ENCODE measurements at places on chromosomes 3 and 15. TPM values are rescaled to one million over a fixed set of nuclear protein-coding genes. Genes with fewer than 3 reads are reported as not detected.

DNA sequence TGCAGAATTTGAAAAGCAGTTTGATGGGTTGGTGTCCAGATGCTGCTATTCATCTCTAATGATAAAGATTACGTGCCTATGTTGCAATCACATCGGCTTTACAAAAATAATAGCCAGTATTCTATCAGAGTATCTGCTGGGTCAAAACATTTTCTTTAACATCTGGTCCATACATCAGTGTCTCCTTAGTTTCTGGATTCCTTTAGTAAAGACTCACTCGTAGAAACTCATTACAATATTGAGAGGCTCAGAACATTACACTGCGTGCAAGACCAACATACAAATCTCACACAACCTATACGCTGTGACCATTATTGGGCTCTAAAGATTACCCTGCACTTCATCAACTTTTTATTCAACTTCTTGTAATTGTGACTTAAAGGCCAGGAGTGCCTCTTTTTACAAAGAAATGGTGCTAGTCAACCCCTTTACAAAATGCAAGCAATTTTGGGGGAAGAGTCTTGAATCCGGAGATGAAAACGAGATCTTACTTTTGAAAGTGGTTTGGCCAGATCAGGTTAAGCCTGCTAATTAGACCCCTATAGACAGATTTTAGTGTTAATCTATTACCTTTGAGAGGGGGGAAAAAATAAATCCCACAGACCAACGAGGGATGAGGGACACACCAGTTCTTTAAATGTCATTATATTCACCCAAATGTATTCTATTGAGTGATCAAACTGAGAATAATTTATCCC lies 2.9 kb downstream of the TRA2B start:
- no peak for DNase-seq

DNA sequence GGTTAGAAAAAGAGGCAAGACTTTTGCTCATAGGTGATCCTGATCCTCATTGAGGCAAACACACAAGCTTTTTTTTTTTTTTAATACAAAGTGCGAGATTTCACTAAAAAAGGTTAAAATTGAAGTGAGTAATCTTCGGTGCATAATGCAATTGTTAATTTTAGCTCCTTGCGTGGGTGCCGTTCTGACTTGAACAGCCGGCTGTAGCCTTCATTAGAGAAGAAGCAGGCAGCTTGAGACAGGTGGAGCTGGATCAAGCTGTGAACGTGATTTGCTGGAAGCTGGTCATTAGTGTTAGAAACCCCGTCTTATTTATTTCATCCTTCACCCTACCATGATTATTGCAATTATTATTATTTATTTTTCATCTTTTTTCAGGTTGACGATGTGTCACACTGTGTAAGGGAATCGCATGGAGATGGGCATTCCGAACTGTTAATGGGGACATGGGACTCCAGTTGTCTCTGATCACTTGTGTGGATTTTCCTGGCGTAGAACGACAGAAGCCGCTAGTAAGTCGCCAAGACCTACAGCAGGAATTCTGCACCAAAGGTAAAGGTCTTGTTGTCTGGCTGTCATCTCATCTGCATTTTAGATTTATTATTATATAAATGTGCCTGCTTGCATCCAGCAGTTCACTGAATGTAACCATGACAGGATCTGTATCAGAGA lies 40.2 kb downstream of the ARPP21 start:
- DNase-seq: no peak

DNA sequence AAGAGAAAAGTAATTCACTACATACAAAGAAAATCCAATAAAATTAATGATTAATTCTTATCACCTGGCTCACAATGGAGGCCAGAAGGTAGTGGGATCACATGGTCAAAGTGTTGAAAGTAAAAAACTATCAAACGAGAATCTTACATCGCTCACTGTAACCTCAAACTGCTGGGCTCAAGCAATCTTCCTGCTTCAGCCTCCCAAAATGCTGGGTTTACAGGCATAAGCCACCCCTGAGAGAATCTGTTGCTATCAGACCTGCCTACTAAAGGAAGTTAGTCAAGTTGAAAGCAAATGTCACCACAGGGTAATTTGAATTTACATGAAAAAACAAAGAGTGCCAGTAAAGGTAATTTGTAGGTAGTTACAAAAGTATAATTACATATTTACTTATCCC lies 103.3 kb downstream of the PCCB start:
- DNase-seq: no peak

Gene RASGRP1
- 13.5 TPM for polyA plus RNA-seq

Gene STRA6
- 25.6 TPM for polyA plus RNA-seq

- DNase-seq: no peak
These were observed 982 bp upstream of the GABPB1 start for GRCh38 chr15:50355980-50356379.

GRCh38 chr3:171846597-171846996 lies 3.4 kb downstream of the TMEM212 start:
- no peak for DNase-seq

Gene FBXO45
- polyA plus RNA-seq: 19.5 TPM

DNA sequence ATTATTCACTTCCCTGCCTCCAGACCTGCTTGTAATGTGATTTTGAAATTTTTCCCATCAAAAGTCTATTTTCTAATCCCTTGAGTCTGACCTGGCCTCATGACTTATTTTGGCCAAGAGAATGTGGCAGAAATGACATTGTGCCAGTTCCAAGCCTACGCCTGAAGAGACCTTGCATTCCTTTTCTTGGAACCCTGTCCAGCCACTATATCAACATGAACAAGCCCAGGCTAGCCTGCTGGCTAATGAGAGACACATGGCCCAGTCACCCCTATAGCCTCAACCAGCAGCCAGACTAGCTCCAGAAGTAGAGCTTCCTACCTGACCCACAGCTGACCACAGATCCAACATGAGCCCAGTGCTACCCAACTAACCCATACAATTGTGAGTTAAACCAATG lies 121.1 kb upstream of the ACP3 start:
- DNase-seq: no peak

Gene NR1I2
- 0.73 TPM for polyA plus RNA-seq

GRCh38 chr15:82832601-82833361 lies 23.4 kb downstream of the WHAMM start:
- no peak for DNase-seq

- DNase-seq: no peak
These were observed 263.9 kb upstream of the C2CD4B start for GRCh38 chr15:62428851-62429598.

Gene DUOXA2
- polyA plus RNA-seq: not detected

- no peak for DNase-seq
These were observed 254.8 kb upstream of the TPRG1 start for GRCh38 chr3:188916934-188917401.

Gene TMEM212
- not detected for polyA plus RNA-seq

Gene PFKFB4
- polyA plus RNA-seq: 4.9 TPM

DNA sequence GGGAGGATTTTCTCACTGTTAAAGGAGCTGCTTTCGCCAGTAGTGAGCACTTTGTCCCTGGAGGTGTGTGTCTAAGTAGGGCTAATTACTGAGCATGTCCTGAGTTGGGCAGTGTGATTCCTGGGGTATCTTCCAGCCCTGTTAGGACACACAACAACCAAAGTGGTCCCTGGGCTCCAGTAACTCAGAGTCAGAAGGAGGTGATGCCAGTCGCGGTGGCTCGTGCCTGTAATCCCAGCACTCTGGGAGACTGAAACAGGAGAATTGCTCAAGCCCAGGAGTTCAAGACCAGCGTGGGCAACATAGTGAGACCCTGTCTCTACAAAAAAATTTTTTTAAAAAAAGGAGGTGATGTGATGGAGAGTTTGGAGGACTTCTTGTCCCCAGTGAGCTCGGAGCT lies 37.5 kb downstream of the PML start:
- no peak for DNase-seq

- no peak for DNase-seq
These were observed 3.2 kb downstream of the MAP2K1 start for GRCh38 chr15:66389859-66390381.

DNA sequence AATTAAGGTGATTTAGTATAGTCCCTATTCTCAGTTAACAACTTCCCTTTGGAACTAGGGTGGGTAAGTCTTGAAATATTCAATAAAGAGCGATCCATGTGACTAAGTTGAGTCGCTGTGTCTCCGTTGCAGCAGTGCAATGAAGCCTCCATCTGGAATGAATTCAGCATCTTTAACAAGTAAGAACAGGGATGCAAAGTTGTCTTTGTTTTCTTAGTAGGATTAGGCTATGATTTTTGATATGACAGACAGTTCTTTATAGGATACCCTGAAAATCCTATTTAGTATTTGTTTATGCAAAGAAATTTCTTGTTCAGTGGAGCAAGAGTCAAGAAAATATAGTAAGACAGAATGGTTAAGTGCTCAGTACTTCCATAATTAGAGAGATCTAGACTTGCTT lies 52.7 kb downstream of the RBMS3 start:
- no peak for DNase-seq

Gene CRABP1
- 62.4 TPM for polyA plus RNA-seq

DNA sequence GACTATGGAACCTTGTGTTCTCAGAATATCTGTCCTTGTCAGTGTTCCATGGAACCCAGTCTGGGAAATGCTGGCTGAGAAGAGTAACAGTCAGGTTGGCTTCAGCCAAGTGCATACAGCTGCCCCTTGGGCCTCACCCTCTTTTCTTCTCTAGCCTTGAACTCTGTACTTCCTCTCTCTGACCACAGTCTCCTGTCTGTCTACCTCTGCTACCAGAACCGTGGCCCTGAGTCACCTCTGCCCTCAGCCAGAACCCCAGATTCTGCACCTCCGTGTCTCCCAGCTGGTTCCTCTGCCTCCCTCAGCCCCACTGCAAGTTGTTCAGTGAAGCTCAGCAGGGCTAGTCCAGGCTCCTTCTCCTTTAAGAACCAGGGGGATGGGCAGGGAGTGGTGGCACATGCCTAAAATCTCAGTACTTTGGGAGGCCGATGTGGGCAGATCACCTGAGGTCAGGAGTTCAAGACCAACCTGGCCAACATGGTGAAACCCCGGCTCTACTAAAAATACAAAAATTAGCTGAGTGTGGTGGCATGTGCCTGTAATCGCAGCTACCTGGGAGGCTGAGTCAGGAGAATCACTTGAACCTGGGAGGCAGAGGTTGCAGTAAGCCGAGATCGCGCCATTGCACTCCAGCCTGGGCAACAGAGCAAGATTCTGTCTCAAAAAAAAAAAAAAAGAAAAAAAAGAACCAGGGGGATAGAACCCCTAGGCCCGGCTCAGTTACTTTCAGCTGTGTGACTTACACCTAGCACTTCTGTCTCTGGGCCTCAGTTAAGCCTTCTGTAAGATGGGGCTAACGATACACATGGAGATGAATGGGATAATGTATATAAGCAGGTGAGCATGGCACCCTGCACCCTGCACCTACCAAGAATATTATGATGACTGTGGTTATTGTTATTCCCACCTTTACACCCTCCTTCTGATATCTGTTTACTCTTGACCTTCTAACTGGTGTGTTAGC lies 24.3 kb upstream of the TATDN2 start:
- DNase-seq: no peak

DNA sequence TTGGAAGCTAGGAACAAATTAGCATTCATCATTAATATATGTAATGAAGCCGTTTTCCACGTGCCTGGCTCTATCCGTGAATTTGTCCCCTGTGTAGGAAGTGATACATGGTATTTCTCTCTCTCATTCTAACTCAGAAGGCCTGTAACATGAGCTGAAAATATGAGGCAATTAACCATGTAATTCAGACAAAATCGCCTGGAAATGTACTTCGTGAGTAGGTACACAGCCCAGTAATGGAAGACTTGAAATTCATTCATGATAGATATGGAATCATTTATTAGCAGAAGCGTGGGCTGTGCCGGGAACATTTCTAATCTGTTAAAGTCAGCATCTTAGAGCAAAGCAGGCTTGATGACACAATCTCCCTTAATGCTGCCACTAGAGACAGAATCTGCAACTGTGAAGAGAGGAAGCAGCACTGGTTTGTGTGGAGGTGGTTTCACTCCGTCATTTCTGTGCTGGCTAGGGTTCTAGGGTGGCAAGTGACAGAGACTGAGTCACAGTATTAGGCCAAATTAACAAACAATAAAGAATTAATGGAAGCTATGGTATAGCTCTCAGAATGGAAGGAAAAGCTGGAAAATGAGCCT lies 225.0 kb upstream of the PROK2 start:
- no peak for DNase-seq

- DNase-seq: no peak
These were observed 54.5 kb downstream of the PSMD6 start for GRCh38 chr3:63968612-63969350.

GRCh38 chr15:72838311-72838731 lies 54.8 kb upstream of the ADPGK start:
- no peak for DNase-seq

- no peak for DNase-seq
These were observed 33.8 kb downstream of the ALDH1L1 start for GRCh38 chr3:126146525-126147146.

Gene NOX5
- 0.48 TPM for polyA plus RNA-seq

GRCh38 chr15:93210995-93211394 lies 122.0 kb upstream of the RGMA start:
- no peak for DNase-seq

- DNase-seq: no peak
These were observed 95.8 kb upstream of the SLC25A36 start for GRCh38 chr3:140845882-140846281.

Gene CCDC9B
- polyA plus RNA-seq: 5.5 TPM

DNA sequence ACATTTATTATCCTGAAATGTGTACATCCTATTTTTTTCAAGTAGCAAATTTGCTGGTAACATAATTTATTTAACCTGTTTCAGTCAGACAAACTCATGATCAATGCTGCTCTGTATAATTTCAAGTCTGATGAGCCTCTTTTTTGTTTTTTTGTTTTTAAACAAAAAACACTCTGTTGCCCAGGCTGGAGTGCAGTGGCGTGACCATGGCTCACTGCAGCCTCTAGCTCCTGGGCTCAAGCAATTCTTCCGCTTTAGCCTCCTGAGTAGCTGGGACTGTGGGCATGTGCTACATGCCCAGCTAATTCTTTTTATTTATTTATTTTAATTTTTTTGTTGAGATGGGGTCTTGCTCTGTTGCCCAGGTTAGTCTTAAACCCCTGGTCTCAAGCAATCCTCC lies 40.1 kb upstream of the CAPN3 start:
- DNase-seq: no peak

DNA sequence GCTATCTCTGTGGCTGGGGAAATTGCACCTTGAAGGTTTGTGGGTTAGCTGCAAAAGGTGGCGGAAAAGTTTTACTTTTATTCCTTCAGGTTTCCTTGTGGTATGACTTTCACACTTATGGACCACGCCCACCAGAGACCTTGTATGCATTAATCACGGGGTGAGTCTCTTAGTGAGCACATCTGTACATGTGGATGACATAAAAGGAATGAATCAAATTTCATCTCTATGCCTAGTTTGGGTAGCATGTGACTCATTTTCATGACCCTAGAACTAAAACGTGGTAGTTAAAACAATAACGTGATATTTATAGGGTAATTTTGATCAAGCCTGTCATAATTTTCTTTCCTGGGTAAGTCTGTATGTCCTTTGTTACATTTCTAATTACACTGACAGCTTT lies 141.7 kb downstream of the PDCD6IP start:
- no peak for DNase-seq

DNA sequence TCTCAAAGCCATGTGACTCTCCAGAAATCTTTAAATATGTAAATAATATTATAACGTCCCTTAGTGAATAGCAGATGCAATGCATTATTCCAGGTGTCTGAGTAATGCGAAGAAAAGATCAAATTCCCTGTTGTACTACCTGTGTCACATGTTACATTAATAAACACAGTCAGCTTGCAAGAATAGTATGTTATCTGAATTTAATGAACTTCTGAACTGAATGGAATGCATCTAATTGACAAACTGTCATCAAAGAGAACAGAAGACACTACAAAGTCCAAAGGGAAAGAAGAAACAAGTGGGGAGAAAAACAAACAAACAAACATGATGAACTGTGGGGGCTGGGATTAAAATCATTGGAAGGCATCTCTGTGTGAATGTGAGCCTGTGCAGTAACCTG lies 508.8 kb downstream of the LPP start:
- DNase-seq: no peak
